ENCODE measurements at places on chromosomes 7 and 10. TPM values are rescaled to one million over a fixed set of nuclear protein-coding genes. Genes with fewer than 3 reads are reported as not detected.

Gene ZMIZ1
- 27.2 TPM for total RNA-seq

Gene SKIDA1
- 0.78 TPM for total RNA-seq

Gene KNDC1
- total RNA-seq, result 0.52 TPM

Gene EIF3B
- total RNA-seq, result 87.2 TPM

Gene NCF1
- 1.6 TPM for total RNA-seq

Gene GPNMB
- 17.5 TPM for total RNA-seq

Gene AKR1B1
- 27.5 TPM for total RNA-seq

Gene CALY
- total RNA-seq, result 1.8 TPM

GRCh38 chr10:86357041-86357440 lies 9.6 kb downstream of the GRID1 start:
- DNase-seq, result peak; percentile 28

- no peak for DNase-seq
Observed at GRCh38 chr7:134546955-134547354, 2.0 kb upstream of the AKR1B15 start.

DNA sequence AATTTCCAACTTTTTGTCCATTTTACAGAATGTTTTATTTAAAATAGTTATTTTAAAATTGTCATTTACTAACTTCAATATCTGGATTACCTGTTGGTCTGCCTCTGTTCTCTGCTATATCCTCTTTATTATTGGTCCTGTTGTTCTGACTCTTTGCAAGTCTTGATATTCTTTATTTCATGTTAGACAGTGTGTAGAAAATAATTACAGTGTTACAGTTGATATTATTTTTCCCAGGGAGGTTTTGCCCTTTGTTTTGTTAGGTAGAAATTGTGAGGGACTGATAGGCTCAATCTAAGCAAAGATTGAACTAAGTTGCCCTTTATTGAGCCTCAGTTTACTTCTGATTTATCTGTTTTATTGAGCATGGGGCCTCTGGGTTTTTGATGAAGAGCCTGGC lies 49.4 kb upstream of the CADPS2 start:
- DNase-seq, result no peak

DNA sequence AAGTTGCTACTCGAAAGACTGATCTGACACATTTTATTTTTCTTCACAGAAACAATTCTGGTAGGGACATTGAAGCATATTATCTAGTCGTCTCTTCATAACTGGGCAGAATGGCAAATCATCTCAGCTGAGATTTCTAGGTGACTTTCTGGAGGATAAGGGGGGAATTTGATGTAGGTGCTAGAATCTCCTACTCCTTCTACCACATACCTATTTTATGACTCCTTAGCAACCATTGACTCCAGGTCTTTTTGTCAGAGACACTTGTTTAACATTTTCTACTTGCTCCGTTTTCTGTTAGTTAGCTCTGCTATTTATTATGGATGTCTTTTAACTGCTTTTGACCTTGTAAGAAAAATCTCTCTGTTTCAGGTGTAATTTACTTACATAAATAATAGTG lies 380.9 kb upstream of the SEMA3C start:
- DNase-seq, result no peak

- DNase-seq, result no peak
Observed at GRCh38 chr7:157830331-157830730, 493.5 kb downstream of the DNAJB6 start.

GRCh38 chr7:45923818-45924217 lies 2.7 kb upstream of the IGFBP3 start:
- no peak for DNase-seq

DNA sequence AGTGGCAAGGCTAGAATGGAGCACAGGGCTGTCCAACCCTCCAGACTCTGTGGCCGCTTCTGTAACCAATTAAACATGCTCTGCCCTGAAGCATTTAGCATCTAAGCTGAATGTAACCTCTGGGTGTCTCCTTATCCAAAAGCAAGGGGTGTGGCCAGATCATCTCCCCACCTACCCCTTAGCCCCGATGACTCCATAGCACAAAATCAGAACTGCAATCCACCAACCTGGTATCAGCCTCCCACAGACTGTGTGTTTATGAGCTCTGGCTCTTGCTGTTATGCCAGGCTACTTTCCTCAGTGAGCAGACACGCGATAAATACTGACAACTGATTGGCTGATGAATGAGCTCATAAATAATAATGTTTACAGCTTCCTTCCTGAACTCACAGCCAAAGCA lies 3.2 kb downstream of the FRMD4A start:
- no peak for DNase-seq

GRCh38 chr7:7709291-7709690 lies 9.1 kb downstream of the RPA3 start:
- no peak for DNase-seq

- DNase-seq, result no peak
Observed at GRCh38 chr7:28697913-28698563, 260.1 kb downstream of the TRIL start.

- DNase-seq, result no peak
Observed at GRCh38 chr10:48614481-48615390, 9.9 kb upstream of the ARHGAP22 start.

DNA sequence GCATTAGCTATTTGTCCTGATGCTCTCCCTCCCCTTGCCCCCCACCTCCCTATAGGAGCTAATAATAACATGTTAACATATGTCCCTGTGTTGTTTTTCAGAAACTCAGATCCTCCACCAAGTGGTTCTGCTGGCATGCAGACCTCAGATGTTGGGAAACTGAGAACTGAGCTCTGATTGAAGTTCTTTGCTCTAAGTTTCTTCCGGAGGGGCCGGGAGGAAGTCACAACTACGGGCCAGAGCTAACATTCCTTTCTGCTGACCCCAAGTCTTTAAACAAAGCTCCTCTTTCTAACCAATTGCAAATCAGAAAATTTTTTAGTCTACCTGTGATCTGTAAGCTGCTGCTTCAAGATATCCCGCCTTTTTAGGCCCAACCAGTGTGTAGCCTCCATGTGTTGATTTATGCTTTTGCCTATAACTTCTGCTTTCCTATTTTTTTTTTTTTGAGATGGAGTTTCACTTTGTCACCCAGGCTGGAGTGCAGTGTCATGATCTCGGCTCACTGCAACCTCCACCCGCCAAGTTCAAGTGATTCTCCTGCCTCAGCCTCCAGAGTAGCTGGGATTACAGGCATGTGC lies 66.6 kb downstream of the LYZL1 start:
- DNase-seq, result no peak

DNA sequence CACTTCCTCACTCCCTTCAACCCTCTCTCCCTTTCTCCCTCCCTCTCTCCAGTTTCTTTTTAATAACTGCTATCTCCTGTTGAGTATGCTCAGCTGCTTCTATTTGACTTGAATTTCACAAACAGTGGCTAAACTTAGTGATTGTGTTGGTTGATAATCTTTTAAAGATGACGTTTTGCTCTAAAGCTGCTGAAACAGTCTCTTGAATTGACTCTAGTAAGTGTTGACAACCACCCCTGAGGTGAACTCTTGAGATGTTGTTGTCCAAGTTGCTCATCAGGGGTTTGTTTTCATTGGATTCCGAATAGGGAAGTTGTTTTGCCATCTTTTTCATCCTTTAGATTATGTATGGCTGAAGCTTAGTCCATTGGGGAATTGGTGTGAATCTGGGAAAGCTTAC lies 176.2 kb downstream of the TWIST1 start:
- DNase-seq, result no peak

GRCh38 chr7:79820387-79820786 lies 314.2 kb upstream of the GNAI1 start:
- peak; percentile 30 for DNase-seq

GRCh38 chr10:123998197-123999141 lies 94.9 kb downstream of the CHST15 start:
- no peak for DNase-seq

GRCh38 chr7:100033526-100033925 lies 16.0 kb upstream of the ZSCAN21 start:
- no peak for DNase-seq

- no peak for DNase-seq
Observed at GRCh38 chr10:34886906-34887642, 72.0 kb upstream of the PARD3 start.

DNA sequence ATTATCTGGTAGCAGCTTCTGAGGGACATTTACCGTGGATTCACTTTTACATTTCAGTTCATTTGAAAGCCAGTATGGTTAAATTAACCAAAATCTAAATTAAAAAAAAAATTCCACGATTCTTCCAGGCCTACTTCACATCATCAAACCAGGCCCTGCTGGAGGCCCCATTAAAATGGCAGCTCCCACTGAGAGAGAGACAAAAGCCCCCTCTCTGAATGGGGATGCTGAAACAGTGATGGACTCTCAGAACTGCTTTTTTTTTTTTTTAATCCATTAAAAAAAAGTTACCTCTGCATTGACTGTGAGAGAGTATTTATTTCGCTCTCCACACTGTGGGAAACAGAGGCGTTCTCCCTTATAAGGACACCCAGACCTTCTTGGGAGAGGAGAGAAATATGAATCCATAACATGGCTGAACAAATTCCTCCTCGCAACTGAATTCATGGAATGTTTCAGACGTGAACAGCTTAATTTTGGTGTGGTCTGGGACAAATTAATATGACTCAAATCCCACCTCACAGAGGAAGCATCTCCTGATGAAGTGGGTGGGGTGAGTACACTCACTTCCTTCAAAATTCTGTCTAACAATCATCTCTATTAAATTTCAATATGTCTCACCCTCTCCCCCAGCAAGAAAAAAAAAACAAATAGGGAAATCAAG lies 73.5 kb downstream of the SAMD9 start:
- no peak for DNase-seq

DNA sequence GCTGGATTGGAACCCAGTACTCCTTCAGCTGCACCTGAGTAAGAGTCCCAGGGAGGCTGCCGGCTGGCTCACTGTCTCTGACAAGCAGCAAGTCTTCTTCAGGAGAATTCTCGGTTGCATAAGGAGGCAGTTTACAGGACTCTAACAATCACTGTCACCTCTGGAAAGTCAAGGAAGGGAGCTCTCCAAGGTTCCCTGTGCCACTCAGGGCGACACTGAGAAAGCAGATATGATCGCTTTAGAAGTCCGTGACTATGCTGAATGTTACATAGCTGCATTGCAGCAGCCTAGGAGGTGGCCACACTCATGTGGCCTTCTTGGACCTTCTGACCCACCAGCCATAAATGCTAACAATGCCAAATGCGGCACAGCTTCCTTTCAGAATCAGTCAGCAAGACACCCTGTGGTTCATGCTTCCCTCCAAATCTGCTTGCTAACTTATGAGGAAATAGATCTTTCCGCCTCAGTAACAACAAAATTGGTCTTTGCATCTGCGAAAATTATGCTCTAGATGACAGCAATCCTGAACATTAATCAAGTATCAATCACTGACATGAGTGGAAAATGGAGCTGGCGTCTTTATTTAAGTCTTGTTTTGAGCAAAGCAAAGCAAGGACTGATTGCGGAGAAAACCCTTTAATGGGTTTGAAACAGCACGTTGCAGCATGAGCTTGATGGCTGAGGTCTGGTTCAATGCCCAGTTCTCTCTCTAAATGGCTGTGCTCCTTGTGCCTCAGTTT lies 132.9 kb downstream of the ATXN7L1 start:
- peak; percentile 6 for DNase-seq

DNA sequence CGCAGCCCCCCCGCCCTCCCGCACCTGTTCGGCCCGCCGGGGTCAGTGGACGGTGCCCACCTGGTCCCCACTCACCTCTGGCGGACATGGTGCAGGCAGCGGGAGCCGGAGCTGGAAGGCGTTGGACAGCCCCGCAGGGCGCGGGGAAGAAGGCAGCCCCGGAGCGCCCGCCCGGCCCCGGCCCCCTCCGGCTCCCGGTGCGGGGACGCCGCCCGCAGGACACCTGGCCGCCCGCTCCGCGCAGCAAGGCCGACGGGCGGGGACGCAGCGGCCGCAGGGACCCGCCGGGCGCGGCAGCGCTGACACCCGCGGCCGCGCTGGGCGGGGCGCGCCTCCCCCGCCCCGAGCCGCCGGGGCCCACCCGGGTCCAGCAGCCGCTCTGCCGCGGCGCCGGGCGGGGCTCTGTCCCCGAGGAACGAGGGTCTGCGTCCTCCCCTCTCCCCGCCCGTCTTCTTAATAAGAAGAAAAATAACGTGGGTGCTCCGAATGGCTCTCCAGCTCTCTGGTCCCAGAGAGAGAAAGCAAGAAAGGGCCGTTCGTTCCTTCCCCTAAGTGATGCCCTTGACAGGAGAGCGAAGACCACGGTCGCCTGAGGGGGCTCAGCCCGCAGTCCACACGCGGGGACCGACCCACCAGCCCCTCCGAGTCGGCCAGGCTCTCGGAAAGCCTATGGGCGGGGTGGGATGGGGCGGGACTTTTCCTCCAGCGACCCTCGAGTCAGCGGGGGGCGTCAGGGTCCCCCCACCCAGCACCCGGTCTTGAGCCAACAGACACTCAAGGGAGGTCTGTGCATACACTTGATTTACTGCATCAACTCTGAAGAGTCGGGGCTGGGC lies 53.4 kb upstream of the FHIP2A start:
- DNase-seq, result peak; percentile 41

GRCh38 chr7:115230882-115231571 lies 309.1 kb downstream of the MDFIC start:
- no peak for DNase-seq

DNA sequence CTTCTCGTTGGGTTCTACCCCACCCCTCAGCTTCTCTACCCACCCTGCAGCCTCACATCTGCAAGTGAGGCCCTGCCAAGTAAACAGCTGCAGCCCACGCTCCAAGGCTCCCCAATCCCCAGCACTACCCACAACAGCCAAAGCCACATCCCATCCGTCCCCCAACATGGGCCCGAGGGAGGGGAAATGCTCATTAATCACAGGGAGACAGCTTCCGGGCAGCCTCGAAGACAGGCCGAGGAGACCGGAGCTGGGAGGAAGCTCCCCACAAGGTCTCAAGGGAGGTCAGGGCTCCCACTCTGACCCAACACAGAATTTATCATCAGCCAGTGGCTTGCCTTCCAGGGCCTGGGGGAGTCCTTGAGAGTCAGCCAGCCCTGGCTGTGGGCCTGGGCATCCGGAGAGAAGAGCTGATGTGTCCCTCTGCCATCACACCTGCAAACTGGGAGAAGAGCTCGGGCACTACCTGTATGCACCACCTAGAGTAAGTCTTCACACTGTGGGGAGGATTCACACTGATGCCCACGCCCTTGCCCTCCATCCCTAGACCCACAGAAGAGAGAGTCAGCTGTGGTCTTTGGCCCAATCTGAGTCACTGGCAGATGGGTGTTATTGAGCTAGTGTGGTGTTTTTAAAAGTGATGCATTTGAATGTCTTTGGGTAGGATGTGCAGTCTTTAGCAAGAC lies 115.5 kb upstream of the ZMIZ1 start:
- DNase-seq, result no peak

GRCh38 chr10:19683356-19683755 lies 132.9 kb upstream of the PLXDC2 start:
- DNase-seq, result no peak

DNA sequence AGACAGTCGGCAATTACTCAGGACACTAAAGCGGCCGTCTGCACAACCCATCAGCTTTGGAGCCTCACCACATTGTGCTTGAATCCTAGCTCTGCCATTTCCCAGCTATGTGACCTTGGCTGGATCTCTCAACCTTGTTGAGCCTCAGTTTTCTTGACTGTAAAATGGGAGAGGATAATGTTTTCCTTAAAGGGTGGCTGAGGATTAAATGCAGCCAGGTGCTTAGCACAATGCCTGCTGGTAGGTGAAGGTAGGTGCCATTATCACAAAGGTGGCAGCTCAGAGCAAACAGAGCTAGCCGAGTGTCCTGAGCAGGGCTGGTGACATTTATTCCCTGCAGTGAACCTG lies 508.5 kb upstream of the ZMIZ1 start:
- no peak for DNase-seq
